Stimulated activated CD8-positive, alpha-beta memory T cell treated with anti-CD3 and anti-CD28 coated beads, Interleukin-7, amount 100 ng/mL, for 1 hour (primary cell): ENCODE measurements at places on chromosomes 3 and 15.

DNA sequence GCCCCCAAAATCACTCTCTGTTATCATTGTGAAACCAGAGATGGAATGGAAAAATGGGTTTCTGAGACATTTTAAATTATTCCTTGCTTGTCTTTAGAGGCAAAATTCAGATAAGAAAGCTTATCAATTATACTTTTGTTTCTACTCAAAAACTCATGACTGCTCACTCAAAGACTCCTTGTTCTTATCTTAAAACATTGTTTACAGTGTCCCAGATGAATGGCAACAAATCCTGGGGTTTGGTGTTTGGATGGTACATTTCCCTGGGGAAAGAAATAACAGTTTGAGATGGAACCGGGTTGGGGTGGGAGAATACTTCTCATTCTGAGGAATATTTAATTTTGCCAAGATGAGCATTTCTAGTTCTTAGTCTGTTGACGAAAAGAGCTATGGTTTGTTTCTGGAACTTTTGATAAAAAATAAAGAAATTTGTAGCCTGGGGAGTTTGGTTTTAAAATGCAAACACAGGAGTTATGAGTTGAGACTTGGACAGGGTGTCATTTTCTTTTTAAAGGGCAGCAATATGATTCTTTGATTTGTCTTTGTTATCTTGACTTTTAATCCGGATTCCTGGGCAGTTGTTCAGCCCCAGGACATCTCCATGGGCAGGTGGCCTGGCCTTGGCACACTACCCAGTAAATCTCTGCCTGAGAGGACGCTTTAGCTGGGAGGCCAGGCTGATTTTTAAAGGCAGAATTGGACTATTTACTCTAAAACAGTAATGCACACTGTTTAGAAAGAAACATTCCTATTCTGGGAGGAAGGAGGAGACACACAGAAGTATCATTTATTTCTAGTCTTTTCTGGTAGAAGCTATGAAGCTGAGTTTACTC, 32.4 kb downstream of the BTD start:
- DNase-seq, result no peak

- no peak for DNase-seq
Measured at GRCh38 chr15:48283396-48284145, 47.7 kb upstream of the DUT start.

DNA sequence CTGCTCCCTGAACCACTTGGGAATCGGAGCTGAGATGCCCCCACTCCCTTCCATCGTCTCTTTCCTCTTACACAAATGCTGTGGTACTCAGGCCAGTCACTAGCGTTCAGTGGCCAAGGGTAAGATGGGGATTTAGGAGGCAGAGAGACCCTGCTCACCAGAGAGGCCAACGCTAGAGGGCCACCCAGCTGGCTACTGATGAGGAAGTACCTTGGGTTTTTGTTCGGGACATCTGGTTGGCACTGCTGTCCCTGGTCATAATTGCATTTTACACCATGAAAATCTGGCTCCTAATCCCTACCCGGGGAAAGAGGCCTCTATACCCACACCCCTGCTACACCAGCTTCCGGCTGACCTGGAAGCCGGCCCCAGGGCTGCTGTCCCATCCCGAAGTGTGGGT, 7.7 kb downstream of the MAP6D1 start:
- DNase-seq, result no peak

GRCh38 chr15:25811481-25811906, 51.6 kb downstream of the ATP10A start:
- no peak for DNase-seq

DNA sequence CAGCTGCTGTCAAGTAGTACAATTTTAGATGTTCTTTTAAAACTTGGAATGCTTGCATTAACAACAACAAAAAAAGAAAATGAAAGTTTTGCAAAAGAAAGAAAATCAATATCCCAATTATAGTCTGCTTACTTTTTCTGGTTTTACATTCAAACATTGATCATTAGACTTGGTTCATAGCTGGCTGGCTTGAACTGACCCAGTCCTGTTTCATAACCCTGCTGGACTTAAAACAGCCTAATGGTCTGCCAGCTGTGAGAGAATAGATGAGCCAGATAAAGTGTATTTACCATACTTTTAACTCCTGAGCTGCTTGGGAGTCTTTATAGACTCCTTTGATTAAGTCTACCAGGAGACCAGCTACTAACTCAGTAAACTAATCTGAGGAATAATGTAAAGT, 59.2 kb downstream of the PIAS1 start:
- DNase-seq, result no peak

DNA sequence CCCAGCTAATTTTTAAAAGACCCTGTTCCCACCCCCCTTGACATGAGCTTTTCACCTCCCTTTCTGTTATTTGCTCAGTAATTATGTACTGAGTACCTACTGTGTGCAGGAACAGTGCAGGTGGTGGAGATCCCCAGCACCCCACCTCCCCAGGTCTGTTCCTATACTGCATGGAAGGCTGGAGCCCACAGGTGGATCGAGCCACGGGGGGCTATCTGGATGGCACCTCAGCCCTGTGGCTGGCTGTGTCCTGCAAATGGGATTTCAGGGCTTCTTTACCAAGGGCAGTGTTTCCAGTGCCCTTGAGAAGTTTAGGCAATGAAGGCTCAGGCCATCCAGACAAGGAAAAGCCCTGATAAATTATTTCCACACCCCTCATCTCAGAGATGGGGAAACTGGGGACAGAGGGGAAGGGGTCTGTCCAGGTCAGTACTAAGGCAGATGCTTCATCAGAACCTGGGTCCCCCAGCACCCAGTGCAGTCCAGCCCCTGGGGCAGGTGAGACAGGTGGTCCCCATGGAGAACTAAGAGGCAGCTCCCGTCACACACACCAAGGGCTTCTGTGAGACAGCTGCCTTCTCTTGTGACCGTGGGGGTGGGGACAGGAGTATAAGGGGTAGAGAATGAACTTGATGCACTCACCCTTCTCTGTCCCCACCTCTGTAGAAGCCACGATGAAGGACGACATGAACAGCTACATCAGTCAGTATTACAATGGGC, 109.6 kb downstream of the ETFA start:
- no peak for DNase-seq

- DNase-seq, result no peak
Measured at GRCh38 chr3:171753665-171754408, 56.4 kb downstream of the PLD1 start.

DNA sequence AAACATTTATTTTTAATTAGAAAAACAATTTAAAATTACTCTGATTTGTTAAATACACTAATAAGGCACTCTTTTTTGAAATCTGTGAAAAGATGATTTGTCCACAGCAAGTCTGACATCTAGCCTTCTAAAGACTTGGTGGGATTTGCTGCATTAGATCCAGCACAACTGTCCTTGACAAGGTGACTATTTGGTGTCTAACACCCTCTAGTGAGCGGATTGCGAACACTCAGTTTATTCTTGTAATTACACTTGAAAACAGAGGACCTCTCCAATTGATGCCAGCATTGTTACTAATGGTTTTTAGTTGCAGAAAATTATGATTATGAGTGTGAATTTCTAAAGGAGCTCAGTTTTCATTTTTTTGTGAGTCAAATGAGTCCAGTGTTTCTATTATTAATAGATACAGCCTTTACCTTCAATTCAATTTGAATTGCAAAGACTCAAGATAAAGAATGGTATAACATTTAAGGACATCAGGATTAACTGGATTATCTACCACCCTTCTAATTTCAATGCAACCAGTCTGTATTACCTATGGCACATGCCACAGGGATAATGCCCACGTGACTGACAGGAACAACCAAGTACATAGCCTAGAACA, 29.7 kb upstream of the STRIT1 start:
- DNase-seq, result no peak

- no peak for DNase-seq
Measured at GRCh38 chr3:31077021-31077601, 182.7 kb upstream of the GADL1 start.

- no peak for DNase-seq
Measured at GRCh38 chr3:39226106-39226741, 33.8 kb upstream of the XIRP1 start.

GRCh38 chr15:64131547-64131946, 20.0 kb upstream of the SNX22 start:
- DNase-seq, result no peak

DNA sequence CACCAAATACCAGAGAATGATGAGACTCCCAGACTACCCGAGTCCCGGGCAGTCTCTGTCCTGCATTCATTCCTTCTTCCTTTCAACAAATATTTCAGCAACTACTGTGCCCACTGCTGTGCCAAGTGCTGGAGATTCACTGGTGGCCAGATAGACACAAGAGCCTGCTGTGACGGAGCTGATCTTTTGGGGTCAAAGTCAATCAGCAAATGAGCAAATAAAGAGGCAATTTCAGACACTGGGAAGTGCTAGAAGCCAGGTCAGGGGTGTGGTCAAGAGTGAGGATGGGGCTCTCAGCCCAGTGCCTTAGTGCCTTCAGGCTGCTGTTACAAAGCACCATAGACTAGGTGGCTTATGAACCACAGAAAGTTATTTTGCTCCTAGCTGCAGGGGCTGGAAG, 104.9 kb upstream of the IQSEC1 start:
- no peak for DNase-seq

DNA sequence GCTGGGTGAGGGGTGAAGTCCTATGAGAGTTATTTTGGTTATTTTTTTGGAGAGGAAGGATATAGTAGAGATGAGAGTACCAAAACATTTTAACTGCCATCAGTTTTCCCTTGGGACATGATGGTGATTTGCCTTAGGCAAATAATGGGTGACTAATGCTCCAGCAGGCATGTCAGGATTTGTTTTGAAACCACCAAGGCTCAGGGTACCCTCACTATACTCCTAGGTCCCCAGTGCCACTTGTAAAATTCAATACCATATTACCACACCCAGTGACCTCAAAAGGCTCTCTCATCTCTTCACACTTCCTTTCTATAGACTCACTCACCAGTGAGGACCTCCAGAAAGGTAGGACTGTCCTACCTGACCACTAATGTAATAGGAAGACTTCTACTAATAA, 83.6 kb downstream of the WDR72 start:
- DNase-seq, result no peak

DNA sequence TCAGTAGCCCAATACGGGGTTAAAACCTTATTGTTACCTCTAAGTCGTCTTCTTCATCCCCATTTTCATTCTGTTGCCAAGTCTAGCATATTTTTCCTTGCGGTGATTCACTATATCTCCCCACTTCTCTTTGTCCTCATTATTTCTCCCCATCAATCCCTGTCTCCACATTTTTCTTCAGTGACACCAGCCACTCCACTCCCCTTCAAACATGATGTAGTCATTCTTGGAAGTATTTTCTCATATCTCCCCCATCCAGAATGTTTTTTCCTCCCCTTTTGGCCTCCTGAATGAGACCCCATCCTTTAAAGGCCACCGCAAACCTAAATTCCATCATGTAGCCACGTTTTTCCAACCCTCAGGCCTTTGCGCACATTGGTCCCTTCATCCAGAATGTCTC, 105.9 kb downstream of the TOP2B start:
- DNase-seq, result no peak

GRCh38 chr3:37718632-37719031, 143.0 kb upstream of the CTDSPL start:
- no peak for DNase-seq

GRCh38 chr15:69234676-69235075, 64.0 kb upstream of the PAQR5 start:
- DNase-seq, result no peak

GRCh38 chr3:69119681-69120080, 2.7 kb downstream of the LMOD3 start:
- DNase-seq, result no peak

GRCh38 chr3:71585131-71585530, 1.6 kb upstream of the FOXP1 start:
- no peak for DNase-seq

DNA sequence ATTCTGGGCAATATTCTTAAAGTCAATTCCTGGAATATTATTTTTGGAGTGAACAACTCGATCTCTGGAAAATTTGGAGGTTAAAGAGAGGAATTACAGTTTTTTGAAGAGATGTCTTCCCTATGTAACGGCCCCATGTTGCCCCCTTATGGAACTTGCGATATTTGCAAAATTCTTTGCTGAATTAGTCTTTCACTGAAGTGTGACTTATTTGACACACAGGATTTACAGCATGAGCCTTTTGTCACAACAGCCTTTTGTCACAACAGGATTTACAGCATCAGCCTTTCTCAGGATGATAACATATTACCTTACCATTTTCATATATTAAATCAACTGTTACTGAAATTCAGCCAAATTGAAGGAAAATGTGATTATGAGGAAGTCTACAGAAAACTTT, 37.8 kb upstream of the SPTSSB start:
- DNase-seq, result no peak

GRCh38 chr15:64912379-64913325, 950 bp downstream of the ANKDD1A start:
- DNase-seq, result no peak

DNA sequence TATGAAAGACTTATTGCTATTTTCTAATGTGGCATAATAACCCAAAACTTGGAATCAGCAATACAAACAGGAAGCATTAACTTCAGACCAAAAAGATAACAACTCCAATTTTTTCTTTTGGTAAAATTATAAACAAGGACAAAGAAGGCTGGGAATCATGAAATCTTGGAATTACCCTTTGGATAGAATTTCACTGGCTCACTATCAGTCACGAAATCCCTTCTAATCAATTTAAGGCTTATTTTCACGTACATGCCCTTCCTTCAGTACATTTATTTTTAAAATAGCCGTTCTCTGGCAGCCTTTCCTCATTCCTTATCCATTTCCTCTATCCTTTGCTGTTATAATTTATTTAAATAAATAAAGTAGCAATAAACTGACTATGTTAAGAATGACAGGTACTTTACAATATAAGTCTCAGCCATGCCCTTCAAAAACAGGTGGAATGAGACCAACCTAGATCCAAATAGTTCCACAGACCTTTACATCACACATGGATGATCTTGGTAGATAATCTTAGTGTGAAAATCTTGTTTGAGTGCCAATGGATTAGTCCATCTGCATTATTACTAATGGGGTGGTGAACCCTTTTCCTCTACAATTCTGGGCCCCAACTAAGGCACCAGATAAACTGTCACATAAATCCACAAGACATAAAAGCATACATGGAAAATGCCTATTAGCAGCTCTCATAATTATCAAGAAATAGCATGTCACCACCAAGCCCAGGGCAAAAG, 38.9 kb downstream of the ABI3BP start:
- no peak for DNase-seq

- no peak for DNase-seq
Measured at GRCh38 chr3:143832433-143832832, 15.8 kb downstream of the SLC9A9 start.

DNA sequence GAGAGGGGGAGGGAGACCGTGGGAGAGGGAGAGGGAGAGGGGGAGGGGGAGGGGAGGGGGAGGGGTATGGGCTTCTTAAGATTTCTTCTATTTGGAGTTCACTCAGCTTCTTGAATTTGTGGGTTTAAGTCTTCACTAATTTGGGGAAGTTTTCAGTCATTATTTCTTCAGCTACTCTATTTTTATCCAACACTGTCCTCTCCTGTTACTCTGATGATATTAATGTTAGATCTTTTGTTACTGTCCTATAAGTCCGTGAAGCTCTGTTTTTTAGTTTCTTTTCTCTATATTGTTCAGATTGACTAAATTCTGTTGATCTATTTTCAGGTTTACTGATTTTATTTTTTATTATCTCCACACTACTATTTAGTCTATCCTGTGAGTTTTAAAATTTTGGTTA, 351.5 kb upstream of the TPM1 start:
- no peak for DNase-seq
